Right ventricle myocardium superior (tissue), 1 donor: ENCODE measurements at places on chromosomes 7 and 10. TPM values are rescaled to one million over a fixed set of nuclear protein-coding genes. Genes with fewer than 3 reads are reported as not detected.

Gene CUX1
- 97.4 TPM for total RNA-seq

Gene WDR86
- 0.48 TPM for total RNA-seq

Gene ZNF239
- 2.0 TPM for total RNA-seq

Gene MPLKIP
- 13.6 TPM for total RNA-seq

Gene BCCIP
- total RNA-seq, result 38.4 TPM

Gene OR6B1
- total RNA-seq, result not detected

Gene CLRN3
- not detected for total RNA-seq

Gene AGMO
- 0.35 TPM for total RNA-seq

Gene GCK
- total RNA-seq, result 1.3 TPM

Gene OPN4
- 0.40 TPM for total RNA-seq

Gene TLX1
- not detected for total RNA-seq

Gene LOXL4
- 0.51 TPM for total RNA-seq

Gene SNCG
- total RNA-seq, result 23.5 TPM

Gene TRDMT1
- 4.5 TPM for total RNA-seq
